Esophagus muscularis mucosa (tissue), 4 donors: ENCODE measurements at places on chromosomes 7 and 10. TPM values are rescaled to one million over a fixed set of nuclear protein-coding genes. Genes with fewer than 3 reads are reported as not detected.

- no peak for DNase-seq
Measured at GRCh38 chr7:142628945-142629344, 120.3 kb upstream of the PRSS1 start.

DNA sequence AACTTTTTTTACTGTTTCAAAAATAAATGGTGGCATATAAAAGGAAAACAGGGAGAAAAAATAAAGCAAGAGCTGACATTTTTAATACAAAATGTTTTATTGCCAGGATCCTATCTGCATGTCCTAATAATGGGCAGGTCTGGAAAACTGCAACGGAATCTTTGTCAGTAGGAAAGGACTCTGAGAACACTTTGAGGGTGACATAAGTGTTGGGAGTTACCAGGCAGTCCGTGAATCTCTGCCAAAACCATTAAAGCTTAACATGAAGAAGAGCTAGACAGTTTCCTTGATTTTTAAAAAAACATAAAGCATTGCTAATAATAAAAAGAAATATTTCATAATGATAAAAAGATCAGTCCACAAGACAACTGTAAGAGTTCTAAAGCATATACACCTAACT is 80.7 kb downstream of the AGMO start:
- DNase-seq: no peak

GRCh38 chr10:29535012-29535777 is 99.6 kb downstream of the SVIL start:
- no peak for DNase-seq

- DNase-seq: no peak
Measured at GRCh38 chr10:4810092-4810491, 15.9 kb upstream of the AKR1E2 start.

GRCh38 chr7:19106241-19107080 is 11.0 kb downstream of the TWIST1 start:
- DNase-seq: no peak

GRCh38 chr7:77833136-77833535 is 34.6 kb downstream of the PHTF2 start:
- DNase-seq: no peak

DNA sequence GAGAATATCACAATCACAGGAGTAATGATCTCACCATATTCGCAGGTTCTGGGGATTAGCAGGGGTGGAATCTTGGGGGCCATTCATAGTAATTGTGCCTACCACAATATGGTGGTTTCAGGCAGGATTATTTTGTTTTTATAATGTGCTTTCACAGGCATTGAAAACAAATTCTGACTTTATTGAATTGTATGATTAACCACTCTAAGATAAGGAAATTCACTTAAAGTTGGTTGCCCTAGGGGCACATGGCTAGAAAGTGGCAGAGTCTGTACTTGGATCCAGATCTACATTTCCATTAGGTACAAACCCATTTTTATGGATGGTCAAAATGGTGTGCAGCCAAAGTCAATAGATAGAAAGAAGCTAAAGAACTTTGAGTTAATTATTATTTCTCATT is 1.7 kb downstream of the CROT start:
- DNase-seq: no peak

- no peak for DNase-seq
Measured at GRCh38 chr7:19728716-19729115, 19.9 kb upstream of the POLR1F start.

- DNase-seq: no peak
Measured at GRCh38 chr7:101702362-101702850, 73.3 kb upstream of the MYL10 start.

DNA sequence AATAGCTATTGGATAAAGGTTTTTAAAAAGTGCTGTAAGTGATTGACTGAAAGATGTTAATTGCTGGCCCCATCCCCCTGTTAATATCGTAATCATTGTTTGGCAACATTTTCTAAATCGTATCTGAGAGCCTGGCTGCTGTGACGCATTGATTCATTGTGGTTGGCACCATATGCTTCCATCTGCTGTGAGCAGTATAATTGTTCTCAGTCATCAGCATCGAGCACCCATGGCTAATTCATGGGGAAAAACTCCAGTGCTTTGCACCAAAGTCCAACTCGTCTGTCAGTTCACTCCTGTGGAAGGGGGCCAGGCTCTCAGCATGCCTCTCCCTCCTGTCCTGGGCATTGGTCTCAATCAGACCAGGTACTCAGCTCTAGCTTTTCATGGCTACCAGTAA is 205.2 kb downstream of the STK31 start:
- peak; percentile 82 for DNase-seq

DNA sequence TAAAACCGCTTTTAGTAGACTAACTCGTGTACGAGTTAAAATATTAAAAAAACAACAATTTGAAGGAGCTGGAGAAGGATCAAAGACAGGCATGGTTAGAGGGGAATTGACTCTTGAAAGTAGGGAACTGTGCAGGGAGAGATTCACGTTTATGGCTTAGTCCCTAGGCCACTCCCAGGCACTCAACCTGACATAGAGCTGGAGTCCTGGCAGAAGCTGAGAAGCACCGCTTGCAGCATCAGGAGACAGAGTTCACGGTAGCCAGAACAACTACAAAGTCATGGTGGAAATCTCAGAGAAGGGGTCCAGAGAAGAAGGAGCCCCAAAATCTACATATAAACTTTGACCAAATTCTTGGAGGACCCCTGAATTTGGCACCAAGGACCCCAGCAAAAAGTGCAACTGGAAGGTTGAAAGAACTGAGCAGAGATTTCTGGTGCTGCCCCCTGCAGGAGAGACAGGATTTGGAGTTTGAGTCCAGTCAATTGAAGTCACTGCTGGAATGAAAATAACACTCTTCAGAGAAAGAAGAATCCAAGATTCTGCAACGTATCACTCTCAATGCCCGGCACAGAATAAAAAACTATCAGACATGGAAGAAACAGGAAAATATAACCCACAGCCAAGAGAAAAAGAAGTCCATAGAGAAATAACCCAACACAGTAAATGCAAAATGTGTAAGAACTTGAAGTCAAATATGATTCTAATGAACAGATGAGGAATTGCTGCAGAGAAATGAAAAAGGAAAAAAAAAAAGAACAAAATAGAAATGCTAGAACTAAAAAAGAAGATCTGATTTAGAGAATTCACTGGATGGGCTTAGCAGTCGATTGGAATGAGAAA is 493.3 kb upstream of the PODXL start:
- no peak for DNase-seq

DNA sequence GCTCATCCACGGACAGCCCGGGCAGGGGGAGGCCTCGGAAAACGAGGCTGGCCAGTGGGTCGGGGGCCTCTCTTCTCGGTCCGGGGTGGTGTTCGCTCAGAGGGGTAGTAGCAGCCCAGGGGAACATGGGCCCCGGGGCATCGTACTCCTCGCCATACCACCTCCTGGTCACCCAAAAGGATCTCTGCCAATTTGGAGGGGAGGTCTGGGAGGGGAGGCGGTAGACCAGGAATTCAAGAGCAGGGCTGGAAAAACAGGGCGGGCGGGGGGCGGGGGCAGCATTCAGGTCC is 67.4 kb downstream of the SLC29A4 start:
- no peak for DNase-seq

- no peak for DNase-seq
Measured at GRCh38 chr10:121459279-121459621, 139.0 kb downstream of the FGFR2 start.

DNA sequence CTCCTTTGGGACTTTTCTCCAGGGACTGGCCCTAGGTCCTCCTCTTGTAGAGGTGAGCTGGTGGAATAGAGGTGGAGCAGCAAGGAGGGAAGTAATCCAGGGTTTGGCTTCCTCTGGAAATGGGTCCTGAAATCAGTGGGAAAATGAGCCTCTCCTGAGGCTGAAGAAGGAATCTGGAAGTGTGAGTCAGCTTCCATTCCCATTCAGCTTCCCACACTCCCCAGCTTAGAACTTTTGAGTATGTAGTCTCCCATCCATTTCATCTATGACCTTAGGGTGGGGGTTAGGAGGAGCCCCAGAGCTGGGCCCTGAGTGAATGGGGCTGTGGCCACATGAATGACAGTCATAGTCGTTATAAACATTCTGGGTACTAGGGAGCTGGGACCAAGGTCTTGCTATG is 17.7 kb downstream of the LDB1 start:
- no peak for DNase-seq

DNA sequence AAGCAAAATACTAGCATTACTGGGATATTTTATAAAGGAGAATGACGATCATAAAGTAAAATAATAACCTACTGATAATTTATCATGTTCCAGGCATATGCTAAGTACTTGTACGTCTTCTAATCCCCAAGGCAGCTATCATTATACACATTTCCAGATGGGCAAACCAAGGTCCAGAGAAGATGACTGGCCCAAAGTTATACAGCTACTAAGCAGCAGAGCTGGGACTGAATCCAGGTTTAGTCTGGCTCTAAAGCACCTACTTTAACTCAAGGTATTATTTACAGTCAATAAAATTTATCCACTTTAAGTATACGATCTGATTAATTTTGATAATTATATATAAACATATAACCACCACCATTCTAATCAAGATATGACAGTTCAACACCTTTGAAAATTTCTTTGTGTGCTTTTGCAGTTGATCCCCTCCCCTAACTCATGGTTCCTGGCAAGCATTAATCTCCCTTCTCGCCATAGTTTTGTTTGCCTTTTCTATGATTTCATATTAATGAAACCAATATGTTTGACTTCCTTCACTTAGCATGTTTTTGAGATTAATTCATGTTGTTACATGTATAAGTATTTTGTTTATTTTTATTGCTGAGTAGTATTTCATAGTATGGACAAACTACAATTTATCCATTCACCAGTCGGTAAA is 126.7 kb downstream of the CPEB3 start:
- no peak for DNase-seq

DNA sequence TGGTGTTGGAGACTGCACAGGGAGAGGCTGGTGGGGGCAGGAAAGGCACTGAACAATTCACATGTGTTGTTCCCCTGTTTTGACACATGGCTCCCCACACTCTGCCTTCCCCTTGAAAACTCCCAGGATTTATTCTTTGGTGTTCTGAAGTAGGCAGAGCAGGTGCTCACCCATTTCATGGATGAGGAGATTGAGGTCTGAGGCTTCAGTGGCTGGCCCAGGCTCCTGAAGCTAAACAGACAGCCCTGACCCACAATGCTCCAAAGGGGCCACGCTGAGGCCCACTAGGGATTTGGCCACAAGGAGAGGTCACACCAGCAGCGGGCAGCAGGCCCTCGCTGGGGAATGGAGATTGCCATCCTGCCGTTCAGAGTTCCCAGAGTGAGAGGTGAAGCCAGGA is 157.6 kb downstream of the SH3PXD2A start:
- no peak for DNase-seq

DNA sequence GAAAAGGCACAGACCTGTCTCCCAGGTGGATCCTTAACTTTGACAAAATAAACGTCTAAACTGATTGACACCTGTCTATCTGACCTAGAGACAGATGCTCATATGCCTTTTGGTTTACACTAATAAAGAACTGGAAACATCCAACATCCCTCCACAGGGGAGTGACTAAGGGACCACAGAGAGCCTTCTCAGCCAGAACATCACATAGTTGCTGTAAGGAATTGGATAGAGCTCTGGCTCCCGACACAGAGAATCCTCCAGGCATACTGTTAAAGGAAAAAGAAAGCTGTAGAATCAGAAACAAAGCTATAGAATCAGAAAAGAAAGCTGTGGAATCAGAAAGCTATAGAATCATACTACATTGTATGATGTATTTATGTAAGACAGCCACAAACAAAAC is 258.8 kb downstream of the STK31 start:
- no peak for DNase-seq

DNA sequence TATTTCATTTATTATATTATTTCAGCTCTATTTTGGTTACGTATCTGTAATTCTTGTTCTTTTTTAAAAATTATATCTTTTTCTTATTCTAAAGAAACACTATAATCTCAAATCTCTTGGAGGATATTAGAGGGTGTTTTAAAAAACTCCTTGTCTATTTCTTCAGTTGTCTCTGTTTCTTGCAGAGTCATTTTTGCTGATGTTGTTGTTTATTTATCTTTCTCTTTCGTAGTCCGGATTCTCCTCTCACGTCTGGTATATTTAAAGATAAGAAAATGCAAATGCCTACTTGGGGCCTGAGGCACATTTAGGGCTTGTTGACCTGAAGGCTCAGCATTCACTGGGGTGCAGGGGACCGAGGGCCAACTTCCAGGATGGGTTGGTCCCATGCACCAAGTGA is 181.2 kb upstream of the CTBP2 start:
- DNase-seq: no peak

DNA sequence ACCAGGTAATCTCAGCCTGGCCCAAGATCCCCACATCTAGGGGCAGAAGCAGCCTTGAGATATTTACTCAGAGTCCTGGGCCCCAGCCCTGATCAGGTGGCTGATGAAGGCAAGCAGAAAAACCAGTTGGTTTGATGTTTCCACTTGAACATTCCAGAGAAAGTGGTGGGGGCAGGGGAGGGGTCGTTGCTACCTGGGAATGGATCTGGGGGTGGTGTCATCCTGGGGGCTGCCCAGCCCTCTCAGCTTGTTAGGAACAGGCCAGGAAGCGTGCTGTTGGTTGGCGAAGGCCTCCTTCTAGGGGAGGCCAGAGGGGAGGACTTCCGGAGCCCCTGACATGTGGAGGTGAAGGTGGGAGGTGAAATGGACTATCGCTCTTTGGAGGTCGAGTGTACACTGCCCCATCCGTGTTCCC is 3.7 kb upstream of the ABHD11 start:
- no peak for DNase-seq

GRCh38 chr7:129168231-129169021 is 20.0 kb upstream of the SMO start:
- DNase-seq: no peak

DNA sequence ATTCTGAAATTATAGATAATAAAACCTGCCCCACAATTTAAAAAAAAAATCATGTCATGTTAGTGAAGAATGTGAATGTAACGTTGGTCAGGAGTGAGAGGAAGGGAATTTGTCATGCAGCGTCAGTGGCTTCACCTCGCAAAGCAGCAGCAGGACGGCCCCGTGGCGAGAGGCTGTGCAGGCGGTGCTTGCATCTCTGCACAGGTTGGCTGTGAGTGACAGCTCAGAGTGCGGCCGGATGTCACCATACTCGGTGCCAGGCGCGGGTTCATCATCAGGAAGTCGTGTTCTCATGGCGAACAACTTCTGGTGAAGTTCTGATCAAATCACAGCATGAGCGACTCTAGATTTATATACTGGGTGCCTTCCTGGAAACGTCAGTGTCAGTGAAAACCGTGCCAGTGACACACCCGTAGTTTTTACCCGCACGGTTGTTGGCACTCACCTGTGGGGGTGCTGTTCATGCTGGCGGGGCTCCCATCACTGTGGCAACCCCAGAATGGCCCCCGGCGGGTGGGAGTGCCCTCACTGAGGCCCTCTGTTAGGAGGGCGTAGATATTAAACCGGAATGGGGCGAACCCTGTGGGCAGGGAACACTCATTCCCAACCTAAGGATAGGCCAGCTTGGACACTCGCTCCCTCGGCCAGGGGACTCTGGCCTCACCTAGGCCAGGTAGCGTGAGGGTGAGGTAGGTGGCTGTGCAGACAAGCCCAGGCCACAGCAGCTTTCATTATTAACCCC is 120.3 kb downstream of the CYTH3 start:
- no peak for DNase-seq

GRCh38 chr10:24622781-24623301 is 100.8 kb downstream of the ARHGAP21 start:
- DNase-seq: no peak

Gene OR2A7
- total RNA-seq: not detected

Gene ANKRD7
- total RNA-seq: 1.2 TPM

Gene CALML5
- not detected for total RNA-seq

Gene IKZF1
- 17.7 TPM for total RNA-seq

Gene LRRD1
- not detected for total RNA-seq

Gene HOXA10
- not detected for total RNA-seq

Gene IGFBP1
- total RNA-seq: not detected

Gene SEC23IP
- 22.4 TPM for total RNA-seq

Gene KCNIP2
- total RNA-seq: 0.32 TPM

Gene DGKI
- total RNA-seq: 2.0 TPM

Gene KIAA1217
- total RNA-seq: 10.1 TPM

Gene ATOH7
- total RNA-seq: not detected

Gene AQP1
- 518 TPM for total RNA-seq
